ENCODE measurements at places on chromosomes 16 and 17.

DNA sequence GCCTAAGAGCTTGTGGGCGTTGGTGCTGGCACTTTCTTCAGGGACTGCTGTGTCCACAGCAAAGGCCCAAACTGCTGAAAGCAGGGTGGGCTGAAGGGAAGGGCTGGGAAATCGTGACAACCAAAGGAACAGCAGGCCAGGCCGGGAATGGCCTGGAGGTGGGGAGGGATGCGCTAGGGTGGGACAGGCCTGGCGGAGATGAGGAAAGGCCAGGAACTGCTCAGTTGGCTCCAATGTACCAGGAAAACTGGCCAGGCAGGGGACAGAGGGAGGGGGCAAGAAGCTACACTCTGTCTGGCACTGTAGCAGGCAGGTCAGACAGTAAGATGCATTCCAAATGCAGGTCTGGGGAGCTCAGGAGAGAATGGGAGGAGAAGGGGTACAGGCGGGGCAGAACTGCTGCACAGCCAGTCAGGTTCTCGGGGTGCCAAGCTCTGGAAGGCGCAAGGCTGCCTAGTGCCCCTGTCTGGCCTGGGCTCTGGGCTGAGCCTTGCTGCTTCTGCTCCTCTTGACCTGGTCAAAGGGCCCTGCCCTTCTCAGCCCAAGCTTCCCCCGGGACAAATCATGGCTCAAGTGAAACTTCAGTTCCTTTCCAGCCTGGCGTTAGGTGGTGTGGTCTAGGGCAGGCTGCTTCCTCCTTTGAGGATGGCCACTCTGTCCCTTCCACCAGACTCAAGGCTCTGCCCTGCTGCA lies 7.3 kb downstream of the PNMT start:
- no peak for DNase-seq

DNA sequence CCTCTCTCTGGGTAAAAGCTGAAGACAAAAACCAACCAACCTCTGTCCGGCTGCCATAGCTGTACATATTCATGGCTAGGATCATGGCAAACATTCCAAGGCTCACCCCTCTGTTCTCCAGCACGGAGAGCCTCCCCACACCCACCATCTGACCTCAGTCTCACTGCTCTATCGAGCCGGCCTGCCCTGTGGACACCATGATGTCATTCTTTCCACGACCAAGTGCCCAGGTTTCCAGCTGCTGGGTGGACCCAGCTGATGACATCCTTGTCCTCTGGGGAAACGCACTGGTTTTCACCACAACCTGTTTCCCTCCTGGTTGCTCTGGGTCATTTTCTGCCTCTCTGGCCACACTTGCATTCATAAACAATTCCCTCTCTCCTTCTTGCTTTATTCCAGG lies 67.7 kb downstream of the NDEL1 start:
- no peak for DNase-seq

GRCh38 chr16:23092072-23092800 lies 57.0 kb downstream of the USP31 start:
- DNase-seq = no peak

DNA sequence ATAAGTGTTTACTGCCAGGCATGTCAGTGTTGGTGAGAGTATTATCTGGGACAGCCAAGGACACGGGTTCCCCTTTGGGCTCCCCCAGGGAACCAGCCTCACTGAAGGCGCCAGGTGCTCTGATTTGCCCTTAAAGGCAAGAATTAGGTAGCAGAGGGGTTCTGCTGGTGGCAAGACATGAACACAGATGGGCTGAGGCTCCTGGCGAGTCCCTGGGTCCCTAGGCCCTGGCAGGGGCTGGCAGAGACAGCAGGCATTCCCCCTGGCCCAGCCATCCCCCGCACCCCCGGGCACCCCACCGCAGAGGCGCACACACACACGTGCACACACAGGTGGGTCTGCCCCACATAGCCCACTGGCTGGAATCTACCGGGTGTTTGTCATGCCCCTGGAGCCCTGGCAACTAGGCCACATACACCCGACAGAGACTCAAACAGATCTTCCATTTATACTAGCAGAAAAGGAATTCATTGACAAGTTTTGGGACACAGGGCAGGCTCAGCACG lies 153.3 kb downstream of the C16orf78 start:
- no peak for DNase-seq

GRCh38 chr16:24821129-24821528 lies 24.6 kb upstream of the SLC5A11 start:
- no peak for DNase-seq

GRCh38 chr16:30941600-30942425 lies 7.1 kb upstream of the ORAI3 start:
- no peak for DNase-seq

DNA sequence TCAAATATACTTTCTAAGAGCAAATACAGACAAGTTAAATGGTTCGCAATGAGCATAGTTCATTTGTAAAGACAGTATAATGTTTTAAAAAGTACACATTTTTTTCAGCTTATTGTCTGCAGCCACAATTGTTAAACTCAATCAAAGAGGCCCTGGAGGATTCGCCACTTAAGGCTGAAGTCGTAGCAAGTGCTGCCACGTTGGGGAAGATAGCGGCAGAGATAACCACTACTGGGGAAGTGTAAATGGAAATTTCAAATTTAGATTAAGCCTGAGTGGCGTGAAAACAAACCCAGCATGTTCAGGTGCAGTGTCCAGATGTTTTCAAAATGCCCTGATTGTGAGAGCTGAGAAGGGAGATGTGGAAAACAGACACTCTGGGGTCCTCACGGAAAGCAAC lies 8.4 kb downstream of the PMP22 start:
- DNase-seq = no peak

DNA sequence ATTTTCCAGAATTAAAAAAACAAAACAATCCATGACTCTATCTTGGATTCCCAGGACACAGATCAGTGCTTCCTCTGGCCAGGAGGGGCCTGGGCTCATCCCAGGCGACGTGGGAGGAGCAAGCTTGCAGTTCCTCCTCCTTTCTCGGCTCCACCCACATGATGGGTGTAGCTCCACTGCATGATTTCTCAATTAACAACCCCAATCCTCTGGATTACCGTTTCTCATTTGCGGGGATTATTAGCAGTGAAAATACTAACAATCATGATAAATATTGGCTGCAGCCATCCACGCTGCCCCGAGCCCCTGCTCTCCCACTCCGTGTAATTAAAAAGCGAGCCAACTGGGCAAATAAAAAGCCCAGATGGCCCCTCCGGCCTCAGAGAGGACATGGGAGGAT lies 46.4 kb upstream of the SDK2 start:
- DNase-seq = no peak

- no peak for DNase-seq
These were observed 14.3 kb upstream of the NAGLU start for GRCh38 chr17:42521666-42522262.

DNA sequence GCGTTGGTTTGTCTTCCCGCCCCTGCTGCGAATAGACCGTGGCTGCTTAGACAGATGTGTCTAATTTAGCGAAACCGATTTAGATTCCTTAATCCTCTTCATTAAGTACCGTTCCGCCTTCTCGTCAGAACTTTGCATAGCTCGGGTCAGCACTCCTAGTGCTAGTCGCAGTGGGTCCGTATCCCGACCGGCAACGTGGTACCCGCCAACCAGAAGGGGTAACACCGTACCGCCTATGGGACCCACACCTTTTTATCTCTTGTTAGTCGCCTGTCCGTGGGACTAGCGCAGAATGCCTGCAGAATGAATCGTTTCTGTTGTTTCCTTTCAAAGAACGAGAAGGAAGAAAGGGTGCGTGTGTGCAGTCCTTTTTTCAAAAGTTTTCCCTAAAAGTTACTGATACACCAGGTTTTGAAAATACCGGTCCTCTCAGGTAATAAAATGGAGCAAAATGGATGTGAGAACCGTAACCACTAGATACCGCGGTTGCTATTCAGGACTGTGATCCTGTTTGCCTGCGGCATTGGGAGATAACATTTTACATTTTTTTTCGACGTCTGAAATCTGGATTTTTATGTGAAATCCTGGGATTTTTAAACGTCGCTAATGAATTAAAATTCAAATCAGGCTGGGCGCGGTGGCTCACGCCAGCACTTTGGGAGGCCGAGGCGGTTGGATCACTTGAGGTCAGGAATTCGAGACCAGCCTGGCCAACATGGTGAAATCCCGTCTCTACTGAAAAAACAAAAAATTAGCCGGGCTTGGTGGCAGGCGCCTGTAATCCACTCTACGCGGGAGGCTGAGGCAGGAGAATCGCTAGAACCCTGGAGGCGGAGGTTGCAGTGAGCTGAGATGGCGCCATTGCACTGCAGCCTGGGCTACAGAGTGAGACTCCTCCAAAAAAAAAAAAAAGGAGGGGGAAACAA lies 998 bp upstream of the SRSF1 start:
- DNase-seq = no peak

DNA sequence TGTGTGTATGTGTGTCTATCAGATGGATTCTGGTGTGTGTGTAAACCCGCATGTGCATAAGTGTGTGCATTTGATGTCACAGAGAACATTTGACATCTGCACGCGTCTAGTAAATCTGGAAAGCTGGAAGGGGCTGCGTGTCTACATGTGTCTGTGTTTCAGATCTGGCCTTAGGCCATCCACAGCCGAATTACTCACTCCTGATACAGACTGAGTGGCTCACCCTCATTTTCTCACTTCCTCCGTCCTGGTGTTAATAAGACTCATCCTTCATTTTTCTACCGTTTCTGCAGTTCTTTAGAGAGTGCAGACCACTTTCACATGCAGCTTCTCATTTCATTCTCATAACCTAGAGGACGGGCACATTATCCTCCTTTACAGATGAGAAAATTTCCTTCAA lies 491.6 kb downstream of the CDH13 start:
- DNase-seq = no peak

GRCh38 chr17:67503184-67503583 lies 126.1 kb downstream of the PITPNC1 start:
- no peak for DNase-seq

DNA sequence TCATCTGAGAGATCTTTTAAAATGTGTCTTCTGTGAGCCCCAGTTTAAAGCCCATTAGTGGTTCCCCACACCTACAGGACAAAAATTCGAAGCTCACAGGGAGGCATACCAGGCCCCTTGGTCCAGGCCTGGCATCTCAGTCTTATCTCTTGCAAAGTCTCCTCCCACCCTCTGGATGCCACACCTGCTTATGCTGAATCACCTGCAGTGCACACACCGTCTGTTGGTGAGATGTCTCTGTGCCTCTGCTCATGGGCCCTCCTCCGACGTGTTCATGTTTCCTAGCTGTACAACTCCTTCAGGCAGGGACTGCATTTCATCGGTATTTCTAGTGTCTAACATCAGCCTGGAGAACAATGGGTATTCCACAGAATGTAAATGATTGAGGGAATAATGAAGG lies 41.6 kb downstream of the RNF157 start:
- no peak for DNase-seq

GRCh38 chr17:74922694-74923537 lies at the start of gene USH1G:
Gene USH1G, minus strand, starts transcription at chr17:74923255. Its CDS starts 182 bp downstream, at chr17:74923073.
- no peak for DNase-seq

DNA sequence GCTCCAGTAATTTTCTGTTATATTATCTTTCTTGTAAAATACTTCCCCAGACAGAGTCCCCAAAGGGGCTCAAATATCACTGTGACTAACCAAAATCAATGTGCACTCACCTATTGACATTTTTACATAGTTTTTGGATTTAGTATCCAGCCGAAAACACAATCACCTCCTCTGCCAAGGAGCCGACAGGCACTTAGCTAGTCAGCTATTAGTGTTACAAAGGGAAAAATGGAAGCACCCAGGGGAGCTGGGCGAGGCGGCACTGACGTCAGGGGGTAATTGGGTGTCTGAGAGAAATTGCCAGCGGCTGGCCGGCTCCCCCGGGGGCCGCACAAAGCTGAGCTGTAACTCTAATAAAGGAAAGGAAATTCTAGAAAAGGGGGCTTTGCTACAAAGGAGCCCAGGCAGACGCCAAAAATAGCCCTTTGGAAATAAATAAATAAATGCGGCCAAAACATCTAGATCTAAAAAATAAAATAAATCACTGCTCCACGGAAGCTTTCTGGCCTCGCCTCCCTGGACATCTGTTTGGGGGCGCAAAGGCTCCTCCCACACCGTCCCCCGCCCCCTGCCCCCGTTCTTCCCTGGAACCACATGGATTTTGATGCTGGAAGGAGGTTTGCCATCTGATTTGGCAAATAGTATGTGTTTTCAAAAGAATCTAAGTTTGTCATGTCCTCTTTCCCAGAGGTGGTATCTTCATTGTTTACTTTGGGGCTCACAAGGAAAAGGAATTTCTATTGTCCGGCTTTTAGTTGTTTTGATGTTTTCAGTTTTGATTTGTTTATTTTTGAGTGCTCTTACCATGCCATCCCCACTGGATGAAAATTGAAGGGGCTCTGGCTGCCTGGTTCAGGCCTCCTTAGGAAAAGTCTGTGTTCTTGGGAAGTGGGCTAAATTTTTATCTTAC lies 156.7 kb downstream of the ZNF423 start:
- no peak for DNase-seq

All from cerebellar nuclear complex (tissue), 1 donor.